CD4-positive, alpha-beta T cell treated with Interleukin-4 for 4 hours (primary cell): ENCODE measurements at places on chromosomes 1 and 21.
A peak's percentile ranks its signal among the peaks of the same experiment; 100 is the strongest.

DNA sequence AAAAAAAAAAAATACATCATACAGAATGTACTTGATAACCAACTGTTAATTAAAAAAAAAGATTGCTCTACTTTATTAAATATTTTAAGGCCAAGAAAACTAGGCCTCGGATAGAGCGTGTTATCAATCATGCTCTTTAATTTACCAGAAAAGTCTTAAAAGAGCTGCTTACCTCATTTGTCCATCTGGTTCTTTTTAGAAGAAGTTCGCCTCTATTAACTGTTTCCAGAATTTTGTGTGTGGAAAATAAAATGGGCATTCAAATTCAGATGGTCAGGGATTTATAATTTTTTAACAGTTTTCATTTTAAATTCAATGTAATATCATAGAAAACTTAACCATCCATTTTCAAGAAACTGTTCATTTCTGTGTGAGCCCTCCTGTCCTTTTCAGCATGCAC lies 53.8 kb downstream of the KCNK1 start:
- no peak for DNase-seq

DNA sequence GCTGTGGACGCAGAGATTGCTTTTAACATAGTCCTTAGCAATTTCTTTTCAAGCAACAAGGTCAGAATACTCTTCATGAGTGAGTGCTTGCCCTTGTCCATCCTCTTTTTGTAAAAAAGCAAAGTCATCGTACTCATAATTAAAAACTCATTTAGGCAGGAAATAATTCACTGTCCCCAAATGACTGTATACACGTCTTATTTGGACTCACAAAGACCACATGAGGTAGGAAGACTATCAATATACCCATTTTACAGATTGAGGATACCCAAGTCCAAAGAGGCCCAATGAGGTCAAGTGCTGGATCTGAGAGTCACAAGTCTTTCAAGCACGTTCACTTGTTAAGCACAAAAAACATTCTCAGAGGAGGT lies 13.2 kb downstream of the ITPKB start:
- DNase-seq, result no peak

- no peak for DNase-seq
Measured at GRCh38 chr21:20949884-20950283, 48.3 kb upstream of the NCAM2 start.

- DNase-seq, result no peak
Measured at GRCh38 chr1:67612788-67613241, 72.2 kb upstream of the GADD45A start.

GRCh38 chr1:29500651-29501050 lies 264.3 kb downstream of the PTPRU start:
- DNase-seq, result no peak

GRCh38 chr1:24150234-24151174 lies 7.6 kb upstream of the IL22RA1 start:
- DNase-seq, result peak; percentile 72

GRCh38 chr1:33259879-33260278 lies 3.6 kb downstream of the ZNF362 start:
- no peak for DNase-seq

DNA sequence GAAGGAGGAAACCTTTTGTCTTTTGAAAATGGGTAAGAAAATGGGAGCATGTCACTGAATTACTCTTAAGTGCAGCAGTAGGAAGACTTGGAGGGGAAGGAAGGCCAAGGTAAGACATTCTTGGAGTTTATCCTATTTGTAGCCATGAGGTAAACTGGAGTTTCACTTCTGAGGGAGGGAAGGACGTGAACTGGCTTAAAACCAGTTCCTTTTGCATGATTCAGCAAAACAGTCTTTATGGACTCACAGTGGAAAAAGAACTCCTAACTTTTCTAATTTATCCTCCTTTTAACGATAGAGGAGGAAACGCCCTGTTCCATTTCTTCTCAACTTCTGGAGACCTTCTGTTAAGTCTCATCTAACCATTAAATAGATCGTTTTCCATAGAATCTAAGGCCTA lies 2.5 kb downstream of the PRDX6 start:
- DNase-seq, result no peak

GRCh38 chr1:206864939-206865671 lies at the start of gene IL20:
TSS of gene IL20 (plus strand) at chr1:206865623. CDS start at chr1:206865853, 230 bp downstream.
- peak; percentile 75 for DNase-seq

- DNase-seq, result peak; percentile 71
Measured at GRCh38 chr1:234925440-234926263, 203.0 kb downstream of the TOMM20 start.

DNA sequence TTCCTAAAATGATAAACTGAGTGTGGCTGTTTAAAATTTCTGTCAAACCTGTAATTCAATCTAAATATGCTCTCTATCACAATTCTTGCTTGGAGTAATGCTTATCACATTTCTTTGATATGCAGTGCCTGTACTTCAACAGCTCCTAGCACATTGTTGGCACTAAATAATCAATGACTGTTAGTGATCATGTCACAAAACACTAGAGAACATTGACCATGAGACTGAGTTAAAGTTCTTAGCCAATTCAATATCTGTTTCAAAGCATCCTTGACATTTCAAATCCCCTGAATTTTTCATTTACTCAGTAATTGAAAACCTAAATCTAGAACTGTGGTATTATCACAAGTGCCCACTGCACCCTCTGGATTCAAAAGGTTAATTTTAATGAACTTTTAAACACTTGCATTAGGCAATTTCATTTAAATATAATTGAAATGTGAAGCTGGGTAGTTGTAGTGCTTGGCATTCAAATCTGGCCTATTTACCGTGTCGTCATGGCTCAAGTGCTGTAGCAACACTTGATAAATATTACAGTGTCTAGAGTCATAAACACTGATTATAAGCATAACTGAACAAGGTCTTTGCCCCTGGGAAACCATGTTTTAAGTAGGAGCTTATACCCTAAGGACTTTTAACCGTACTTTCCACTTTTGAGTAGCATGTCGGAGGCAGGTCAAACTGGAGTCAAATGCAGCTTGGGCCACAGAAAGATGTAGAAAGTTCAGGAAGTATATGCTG lies 143.6 kb downstream of the LRRC7 start:
- no peak for DNase-seq

DNA sequence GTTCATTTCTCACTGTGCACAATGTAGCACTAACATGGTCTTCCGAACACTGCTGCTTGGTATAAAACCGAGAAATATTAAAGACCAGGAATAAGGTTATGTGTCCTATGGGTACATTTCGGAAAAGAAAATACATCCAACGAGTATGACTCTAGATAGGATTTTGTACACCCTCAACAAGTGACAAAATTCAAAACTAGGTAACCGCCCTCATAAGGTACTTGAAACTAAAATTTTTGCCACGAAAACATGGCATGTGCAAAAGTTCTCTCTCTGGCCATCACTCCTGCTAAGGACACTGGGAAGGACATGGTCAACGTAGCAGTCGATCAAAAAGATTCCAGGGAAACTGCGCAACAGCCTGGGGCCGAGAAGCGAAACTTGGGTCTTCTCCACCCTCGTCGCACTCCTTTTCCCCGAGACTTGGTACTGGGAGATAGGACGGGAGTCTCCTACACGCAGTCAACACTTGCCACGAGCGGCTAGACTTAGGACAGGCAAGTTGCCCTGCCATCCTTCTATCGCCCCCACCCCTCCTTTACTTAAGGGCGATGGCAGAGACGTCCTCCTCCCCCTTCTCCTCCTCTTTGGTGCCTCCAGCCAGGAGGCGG lies 338 bp upstream of the TOR1AIP1 start:
- no peak for DNase-seq

DNA sequence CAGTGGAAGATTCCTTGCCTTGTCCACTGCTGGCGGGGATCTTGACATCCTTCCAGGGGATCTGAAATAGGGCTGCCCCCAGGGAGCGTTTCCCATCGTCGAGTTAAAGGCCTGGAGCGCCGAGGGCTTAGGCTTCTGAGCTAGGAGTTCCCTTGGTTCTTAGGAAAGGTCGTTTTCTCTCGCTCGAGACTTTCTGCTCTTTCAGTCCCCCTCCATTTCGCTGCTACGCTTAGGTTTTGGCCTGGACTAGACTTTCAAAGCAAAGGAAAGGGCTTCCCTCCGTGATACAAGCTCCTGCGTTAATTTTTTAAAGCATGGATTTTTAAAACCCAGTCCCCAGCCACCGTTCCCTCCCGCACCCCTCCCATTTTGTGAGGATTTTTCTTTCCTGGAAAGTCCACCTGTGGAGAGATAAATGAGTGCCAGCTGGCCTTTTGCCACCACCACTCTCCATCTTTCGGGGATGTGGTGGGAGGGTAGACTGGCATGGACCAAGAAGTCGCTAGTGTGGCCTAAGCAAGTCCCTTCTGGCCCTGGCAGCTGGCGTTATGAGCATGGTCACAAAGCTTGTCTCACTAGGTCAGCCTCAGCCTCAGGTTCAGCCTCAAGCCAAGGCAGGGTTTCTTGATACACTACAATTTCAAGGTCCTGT lies 9.2 kb downstream of the NR5A2 start:
- DNase-seq, result no peak

DNA sequence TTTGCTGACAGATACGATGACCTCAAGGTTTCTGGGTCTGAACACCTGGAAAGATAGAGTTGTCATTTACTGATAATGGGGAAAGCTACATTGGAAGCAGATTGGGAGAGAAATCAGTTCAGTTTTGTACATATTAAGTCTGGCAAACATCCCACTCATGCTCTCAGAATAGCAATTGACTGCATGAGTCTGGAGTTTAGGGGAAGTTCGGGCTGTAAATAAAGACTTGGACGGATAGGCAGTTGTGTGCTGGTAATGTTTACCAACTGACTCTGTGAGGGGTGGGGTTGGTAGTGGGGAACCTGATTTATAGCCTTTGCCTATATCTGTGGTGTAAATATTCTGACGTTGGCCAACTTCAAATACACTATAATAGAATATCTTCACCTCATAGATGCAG lies 4.0 kb downstream of the H6PD start:
- DNase-seq, result no peak

GRCh38 chr1:59083946-59084865 lies 212.7 kb upstream of the FGGY start:
- no peak for DNase-seq

DNA sequence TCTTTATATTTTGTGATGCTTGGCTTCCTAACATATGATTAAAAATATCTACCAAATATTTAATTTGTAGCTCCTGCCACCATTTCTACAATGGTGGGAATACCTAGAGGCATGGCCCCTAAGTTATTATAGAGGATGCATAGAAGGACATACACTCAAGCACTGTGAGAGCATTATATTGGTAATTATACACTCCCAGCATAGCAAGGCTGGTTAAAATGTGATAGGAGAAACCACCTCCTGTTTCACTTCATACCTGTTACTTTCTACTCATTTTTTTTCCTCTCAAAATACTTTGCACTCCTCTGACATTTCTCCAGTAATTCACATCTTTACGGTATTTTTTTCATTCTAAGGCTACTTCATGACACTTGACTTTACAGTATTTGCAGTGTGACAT lies 92.9 kb downstream of the HS2ST1 start:
- no peak for DNase-seq

- no peak for DNase-seq
Measured at GRCh38 chr1:166170726-166171125, 3.9 kb upstream of the FAM78B start.

DNA sequence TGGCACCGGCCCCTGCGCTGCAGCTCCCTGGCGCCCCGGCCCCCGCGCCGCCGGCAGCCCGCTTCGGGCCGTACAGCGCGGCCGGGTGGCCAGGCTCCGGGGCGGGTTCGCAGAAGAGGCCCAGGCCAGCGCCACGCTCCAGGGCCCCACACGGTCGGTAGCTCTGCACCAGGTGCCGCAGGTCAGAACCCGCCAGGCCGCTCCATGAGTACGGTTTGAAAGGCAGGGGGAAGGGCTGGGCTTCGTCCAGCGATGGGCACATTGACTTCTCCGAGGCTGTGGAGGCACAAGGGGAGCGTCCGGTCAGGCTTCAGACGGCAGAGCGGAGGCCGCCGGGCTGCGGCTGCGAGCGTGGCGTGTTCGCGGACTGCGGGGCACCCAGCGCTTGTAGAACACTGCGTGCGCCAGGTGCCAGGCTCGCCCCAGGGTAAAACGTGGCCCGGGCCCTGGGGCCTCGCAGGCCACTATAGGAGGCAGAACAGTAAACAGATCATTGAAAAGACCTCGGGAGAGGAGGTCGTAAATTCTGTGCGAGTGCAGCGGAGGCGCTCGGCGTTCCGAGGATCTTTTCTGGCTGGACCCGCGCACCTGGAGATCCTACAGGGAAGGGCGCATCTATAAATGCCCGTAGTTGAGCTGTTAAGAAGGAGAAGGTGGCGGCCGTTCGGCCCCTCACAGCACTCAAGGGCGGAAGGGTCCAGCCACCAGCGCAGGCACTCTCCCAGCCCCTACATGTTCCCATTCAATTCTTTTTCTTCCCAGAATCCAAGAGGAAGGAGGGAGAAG lies 5.7 kb downstream of the GFI1 start:
- no peak for DNase-seq

DNA sequence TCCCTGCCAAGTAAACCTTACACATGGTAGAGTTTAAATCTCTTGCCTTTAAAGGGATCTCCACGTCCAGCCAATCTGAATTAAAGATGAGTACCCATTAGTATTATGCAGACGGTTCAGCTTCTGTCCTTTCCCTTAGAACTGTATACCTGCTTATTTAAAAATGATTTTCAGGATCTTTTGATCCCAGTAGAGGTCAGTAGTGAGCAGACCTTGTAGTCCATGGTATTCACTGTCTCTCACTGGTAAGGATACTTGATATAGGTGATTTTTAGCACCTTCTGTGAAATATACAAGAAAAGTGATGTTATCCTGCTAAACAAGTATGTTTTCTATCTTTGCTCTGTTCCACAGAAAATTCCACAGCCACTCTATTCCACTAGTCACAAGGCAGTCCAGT lies 1211.6 kb upstream of the ADGRL4 start:
- no peak for DNase-seq

- DNase-seq, result no peak
Measured at GRCh38 chr21:34280959-34281358, 82.8 kb upstream of the KCNE2 start.

GRCh38 chr1:174660476-174660875 lies 212.7 kb downstream of the GPR52 start:
- DNase-seq, result no peak

DNA sequence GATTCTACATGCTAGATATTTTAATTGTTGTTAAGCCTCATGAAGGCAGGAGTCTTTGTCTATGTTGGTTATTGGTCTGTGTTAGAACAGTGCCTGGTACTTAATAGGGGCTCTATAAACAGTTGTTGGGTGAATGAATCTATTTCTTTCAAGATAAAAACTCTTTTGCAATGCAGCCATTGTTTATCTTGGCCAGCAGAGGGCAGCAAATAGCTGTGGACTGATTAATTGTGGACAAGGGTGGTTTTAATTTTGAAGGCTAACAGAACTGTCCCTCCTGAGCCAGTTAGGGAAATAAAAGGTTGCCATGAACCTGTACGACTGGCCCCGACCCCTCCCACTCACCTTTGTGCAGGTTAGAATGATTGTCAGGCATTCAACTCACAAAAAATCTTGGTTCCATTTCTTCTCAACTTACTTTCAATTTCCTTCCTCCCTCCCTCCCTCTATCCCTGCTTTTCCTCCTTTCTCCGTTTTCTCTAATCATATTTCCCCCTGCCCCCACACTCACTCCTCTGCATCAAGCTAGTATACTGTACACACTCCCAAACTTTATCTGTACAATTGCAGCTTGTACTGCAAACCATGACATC lies 66.3 kb upstream of the DIRAS3 start:
- DNase-seq, result peak; percentile 65
